ENCODE measurements at places on chromosomes 16 and 17.

DNA sequence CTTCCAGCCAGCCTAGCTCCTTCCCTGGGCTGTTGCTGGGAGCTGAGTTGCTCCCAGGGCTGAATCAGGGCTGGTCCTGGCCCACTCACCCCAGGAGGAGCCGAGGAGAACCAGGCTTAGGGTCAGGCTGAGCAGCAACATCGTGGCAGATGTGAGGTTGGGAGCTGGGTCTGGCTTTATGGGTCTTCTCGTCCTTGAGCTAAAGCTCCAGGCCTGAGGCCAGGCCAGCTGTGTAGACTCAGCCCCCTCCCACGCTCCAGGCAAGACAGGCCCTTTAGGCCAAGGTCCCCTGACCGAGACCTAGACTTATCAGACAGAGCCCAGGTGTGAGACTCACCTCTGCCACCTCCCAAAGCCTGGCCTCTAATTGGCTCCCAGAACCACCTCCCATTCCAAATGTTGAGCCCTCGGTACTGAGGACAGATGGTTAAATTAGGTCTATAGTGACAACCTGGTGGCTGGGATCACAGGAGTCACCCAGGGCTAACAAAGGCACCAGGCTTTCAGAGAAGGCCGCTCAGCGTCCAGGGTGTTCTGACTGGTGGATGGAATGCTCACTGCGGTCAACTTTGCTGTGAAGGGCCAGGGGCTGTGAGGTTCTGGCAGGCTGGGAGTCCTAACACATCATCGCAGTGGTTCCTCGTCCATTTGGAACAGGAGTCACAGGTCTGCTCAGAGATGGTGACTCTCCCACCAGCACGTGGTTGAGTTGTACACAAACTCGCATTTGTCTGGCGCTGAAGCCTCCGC, at the start of gene CTRL:
TSS of gene CTRL (minus strand) at position 151 of the 750 bp plus-strand sequence. CDS start at position 141, 10 bp downstream.
- no peak for DNase-seq

DNA sequence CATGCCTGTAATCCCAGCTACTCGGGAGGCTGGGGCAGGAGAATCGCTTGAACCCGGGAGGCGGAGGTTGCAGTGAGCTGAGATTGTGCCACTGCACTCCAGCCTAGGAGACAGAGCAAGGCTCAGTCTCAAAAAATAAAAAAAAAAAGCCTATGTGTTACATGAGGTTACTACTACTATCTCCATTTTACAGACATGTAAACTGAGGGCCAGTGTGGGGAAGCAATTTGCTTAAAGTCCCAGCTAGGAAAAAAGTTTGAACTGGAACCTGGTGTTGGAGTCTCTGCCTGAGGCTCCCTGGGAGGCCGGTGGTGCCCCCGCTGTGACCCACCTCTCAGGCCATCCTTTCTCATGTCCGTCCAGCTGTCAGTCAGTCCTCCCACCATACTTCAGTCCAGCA, 4.5 kb downstream of the SLC13A2 start:
- DNase-seq = no peak

GRCh38 chr17:79630821-79631639, 20.2 kb upstream of the RBFOX3 start:
- DNase-seq = no peak

DNA sequence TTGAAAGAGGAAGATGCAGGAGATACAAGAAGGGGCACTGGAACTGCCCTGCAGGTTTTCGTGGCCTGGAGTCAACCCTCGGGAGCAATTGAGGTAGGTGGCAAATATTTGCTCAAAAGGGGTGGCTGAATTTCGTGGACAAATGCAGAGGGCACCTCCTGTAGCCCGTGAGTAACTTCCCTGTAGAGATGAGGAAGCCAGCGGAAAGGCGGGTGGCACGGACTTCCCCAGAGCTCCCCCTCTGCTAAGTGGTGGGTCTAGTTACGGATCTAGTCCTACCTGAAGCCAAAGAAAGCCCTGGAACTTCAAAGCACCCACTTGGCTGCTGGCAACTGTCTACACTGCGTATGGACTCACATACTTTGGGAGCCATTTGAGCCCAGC, 1.0 kb upstream of the ATP2C2 start:
- DNase-seq = peak; percentile 26

GRCh38 chr17:33356266-33356665, 63.2 kb upstream of the ASIC2 start:
- DNase-seq = no peak

DNA sequence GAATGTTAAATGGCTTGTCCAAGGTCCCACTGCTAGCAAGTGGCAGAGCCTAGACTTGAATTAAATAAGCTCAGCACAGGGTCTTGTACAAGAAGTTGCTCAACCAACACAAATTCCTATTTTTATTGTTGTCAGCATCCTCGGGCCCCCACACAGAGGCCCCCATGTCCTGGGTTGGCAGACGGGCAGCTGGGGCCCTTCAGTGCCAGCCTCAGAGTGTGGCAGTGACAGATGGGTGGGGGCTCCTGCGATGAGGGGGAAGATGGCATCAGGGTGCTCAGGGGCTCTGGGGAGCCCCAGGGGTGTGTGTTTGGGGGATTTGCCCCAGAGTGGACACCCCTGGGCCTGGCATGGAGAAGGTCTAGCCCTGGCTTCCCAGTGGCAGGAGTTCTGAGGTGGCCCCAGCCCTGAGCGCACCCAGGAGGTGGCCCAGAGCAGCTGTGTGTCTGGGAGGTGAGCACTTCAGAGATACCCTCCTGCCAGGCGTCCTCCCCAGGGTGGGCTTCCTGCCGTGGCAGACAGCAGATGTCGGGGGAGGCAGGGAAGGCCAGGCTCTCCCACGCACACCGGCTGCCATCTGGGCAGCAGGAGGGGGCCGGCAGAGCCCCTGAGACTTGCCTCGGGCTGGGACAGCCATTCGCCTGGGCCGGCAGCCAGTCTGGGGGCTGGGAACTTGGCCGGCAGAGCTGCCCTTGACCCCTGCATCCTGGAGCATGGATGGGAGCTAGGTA, 150.8 kb downstream of the C16orf78 start:
- no peak for DNase-seq

GRCh38 chr16:66391726-66392670, 25.5 kb downstream of the CDH5 start:
- no peak for DNase-seq

DNA sequence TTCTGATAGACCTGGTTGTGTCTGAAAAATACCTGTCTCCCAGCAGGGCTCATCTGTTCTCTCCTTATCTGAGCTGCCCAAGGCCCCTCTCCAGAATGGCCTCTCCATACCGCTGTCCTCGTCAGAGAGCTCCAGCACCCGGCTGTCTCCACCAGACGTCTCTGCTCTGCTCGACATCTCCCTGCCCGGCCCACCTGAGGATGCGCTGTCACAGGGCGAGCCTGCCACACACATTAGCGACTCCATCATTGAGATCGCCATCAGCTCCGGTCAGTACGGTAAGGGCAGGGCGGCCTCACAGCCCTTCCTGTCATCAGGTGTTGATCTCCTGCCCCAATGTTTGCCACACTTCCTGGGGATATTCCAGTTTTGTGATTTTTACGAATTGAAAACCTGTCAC, 10.2 kb upstream of the JPT2 start:
- no peak for DNase-seq

DNA sequence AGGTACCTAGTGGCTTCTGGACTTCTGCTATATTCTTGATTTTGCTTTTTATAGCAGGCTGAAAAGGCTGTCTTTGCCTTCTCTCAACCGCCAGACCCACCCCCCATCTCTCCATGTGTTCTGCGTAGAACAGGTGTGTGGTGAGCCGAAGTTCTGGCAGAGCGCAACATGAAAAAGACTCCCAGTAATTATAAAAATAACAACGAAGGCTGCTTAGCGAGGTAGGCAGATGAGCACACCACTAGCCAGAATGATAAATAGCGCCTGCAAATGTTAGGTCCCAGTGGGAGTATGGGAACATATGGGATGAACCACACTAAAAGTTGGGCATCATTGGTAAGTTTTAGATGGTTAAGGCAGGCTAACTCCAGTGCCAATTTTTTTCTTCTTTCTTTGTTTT, 14.0 kb upstream of the RBFOX1 start:
- no peak for DNase-seq

- DNase-seq = no peak
These were observed 852.9 kb upstream of the CDH8 start for GRCh38 chr16:62889097-62889496.

GRCh38 chr17:51507444-51507843, 247.1 kb downstream of the UTP18 start:
- DNase-seq = no peak

DNA sequence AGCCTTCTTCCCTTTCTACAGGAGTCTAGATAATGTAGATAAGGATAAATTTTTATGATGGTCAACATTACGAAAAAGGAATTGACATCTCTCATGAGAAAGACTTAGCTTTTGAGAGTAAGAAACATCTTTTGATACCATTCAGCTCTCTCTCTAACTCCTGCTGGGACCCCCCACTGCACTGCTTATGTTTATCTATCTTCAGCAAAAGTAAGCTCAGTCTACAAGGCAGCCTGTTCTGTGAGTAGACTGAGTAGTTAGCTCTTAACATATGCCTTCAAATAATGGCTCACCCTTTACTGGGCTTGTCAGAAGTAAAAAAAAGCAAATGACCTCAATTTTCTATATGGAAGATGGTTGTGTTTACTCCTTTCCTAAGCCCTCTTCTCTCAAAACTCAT, 372.2 kb upstream of the CDH11 start:
- no peak for DNase-seq

Measured in NCI-H510A treated with DMSO at 0.1 percent for 48 hours (cell line).